ENCODE measurements at places on chromosomes 6 and 20.

GRCh38 chr6:134373282-134373922 is 55.5 kb upstream of the SGK1 start:
- DNase-seq, result no peak

DNA sequence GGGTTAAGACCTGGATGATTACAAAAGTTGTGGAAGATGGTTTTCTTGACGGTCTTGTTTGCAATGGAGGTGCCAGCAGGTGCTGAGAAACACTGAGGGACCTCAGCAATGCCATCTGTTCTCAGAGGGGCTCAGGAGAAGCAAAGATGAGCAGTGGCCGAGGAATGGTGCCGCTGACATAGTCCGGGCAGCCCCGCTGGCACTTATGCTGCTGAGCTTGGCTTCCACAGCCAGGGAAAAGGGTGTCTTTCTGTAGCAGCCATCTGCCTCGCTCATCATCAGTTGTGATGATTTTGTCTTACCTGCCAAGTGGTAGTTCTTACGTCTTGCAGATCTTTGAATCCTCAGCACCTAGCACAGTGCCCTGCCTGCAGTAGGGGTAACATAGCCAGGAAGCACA is 55.7 kb downstream of the PPP1R14C start:
- DNase-seq, result no peak

DNA sequence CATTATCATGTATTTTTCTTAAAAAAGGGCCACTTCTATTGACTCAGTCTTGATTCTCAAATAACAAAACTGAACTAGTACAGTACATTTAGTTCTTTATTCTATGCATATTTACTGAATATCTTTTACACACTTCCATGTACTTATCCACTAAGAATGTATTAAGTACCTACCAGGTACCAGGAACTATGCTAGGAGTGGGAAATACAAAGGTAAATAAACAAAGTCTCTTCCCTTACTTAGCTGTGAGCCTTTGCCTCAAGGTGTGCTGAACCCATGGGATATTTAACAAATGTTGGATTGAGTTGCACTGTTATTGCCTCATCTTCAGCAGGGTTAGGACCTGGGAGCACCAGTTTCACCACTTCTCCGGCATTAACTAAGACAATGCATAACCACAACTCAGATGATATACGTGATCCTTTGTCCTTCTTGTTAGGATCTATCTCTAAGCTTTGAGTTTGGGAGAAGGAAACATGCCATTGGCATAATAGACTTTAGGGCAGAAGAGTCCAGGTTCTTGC is 533.9 kb downstream of the TFAP2B start:
- no peak for DNase-seq

- DNase-seq, result no peak
Observed at GRCh38 chr6:164075981-164076615, 661.6 kb downstream of the QKI start.

- DNase-seq, result no peak
Observed at GRCh38 chr20:14955399-14955798, 618.0 kb upstream of the FLRT3 start.

DNA sequence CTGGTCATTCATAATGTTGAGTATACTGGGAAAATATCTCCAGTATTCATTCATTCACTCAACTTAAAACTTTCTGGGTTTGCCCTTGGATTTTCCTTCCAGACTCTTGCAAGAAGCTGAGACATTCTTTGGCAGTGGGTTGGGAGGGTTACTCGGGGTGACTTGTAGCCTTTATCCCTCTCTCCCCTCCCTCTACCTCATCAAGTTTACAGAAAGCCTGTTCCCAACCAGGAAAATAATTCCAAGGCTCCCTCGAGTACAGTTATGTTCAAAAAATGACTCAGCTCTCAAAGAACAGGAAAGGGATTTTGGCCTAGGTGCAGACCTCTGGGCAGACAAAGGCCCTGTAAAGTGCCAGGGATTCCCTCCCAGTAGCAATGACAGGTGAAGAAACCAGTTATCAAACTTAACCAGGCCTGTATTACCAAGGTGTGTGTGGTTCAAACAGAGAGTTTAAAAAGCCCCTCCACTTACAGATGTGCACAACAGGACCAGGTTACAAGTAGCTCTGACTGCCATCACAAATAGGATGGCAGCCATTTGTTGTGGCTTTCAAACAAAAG is 22.2 kb downstream of the FKBP1A start:
- no peak for DNase-seq

DNA sequence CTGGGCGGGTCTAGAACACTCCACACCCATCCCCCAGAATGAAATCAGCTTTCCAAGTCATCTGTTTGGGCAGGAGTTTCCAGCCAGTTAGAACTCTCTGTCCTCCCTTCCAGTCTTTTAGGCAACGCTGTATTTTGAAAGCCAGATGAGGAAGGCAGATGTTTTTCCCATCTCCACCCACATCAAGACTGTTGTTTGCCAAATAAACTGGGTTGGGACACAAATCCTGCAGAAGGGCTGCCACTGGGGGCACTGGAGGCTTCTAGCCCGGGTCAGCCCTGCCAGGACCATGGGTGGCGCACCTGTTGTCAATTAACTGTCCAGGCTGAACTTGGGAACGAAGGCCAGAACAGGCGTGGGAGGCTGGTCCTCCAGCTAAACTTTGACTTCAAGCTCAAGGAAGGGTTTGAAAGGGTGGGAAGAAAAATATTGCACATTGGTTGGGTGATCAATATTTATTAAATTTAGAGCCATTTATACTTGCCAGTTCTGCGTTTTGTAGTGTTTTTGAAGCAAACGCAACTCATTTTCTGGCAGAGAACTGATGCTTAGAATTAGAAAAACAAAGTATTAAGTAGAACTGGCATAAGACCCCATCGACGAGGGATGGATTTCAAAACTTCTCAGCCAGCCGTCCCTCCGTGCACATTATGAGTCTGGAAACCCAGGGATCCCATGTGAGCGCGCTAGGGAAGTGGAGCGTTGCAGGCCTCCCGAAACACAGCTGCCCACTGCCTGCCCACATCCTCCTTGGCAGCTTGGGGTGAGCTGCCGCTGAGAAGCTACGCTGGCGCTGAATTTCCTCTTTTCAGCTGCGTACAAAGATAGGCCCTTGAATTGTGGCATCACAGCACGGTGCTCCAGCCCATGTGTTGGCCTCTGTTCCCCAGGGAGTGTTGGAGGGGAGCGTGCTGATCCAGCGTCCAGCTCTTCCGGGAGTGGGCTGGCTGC is 297.4 kb downstream of the QKI start:
- DNase-seq, result peak; percentile 95

DNA sequence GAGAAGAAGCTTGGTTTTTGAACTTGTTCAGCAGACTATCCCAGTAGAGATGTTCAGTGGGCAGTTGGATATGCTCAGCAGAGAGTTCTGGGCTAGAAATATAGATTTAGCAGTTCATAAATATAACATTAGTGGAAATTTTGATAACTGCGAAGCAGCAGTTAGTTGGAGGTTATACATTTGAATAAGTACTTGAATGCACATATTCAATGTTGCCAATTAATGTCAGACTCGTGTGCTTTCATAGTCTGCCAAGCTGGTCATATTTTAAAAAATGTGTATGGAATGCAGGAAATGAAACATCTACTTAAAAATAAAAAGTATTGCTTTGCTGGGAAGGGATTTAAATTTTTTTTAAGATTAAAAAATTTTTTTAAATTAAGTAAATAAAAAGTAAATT is 92.5 kb upstream of the E2F3 start:
- DNase-seq, result no peak

DNA sequence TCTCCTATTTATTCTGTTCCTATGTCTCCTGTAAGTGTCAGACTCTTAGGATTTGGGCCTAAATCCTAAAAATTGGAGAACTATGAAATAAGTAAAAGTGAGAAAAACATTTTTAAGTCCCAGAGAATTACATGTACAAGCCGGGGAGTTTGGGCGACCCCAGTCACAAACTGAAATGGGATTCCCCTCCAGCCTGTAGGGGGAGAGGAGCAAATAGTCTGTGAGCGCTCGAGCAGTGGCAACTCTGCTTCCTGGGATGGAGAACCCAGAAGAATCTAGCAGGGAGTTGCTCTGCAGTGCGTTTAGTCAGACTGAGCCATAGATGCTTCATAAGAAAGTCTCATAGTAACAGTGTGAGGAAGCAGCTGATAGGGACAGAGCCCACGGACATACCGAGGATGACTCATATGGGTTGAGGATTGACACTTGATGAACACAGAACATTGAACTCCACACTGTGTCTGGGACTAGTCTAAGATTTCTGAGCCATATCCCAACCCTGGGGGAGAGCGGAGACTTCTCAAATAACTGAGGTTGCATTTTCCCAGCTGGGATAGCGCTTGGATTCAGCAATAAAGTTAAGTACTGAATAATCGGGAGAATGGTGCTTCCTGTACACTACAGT is 437.2 kb downstream of the BCKDHB start:
- DNase-seq, result no peak

GRCh38 chr6:106659859-106660258 is 30.5 kb downstream of the QRSL1 start:
- no peak for DNase-seq

DNA sequence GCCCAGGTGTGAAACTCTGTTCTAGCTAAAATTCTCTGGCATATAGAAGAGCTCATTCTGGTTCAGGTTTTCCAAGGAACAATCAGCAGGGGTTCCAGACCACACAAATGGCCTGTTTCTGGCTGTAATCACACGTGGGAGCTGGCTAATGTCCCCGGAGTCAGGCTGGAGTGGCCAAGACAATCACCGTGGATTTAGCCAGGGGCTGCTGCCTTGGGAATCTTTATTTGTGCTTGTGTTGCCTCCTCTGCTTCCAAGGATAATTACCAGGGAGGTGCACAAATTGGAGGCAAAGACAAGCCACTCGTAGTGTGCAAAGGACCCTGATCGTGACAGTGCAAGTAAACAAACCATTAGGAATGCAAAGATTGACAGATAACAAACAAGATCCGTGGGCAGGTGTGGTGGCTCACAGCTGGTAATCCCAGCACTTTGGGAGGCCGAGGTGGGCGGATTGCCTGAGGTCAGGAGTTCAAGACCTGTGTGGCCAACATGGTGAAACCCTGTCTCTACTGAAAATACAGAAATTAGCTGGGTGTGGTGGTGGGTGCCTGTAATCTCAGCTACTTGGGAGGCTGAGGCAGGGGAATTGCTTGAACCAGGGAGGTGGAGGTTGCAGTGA is 77.3 kb downstream of the KCNB1 start:
- no peak for DNase-seq

DNA sequence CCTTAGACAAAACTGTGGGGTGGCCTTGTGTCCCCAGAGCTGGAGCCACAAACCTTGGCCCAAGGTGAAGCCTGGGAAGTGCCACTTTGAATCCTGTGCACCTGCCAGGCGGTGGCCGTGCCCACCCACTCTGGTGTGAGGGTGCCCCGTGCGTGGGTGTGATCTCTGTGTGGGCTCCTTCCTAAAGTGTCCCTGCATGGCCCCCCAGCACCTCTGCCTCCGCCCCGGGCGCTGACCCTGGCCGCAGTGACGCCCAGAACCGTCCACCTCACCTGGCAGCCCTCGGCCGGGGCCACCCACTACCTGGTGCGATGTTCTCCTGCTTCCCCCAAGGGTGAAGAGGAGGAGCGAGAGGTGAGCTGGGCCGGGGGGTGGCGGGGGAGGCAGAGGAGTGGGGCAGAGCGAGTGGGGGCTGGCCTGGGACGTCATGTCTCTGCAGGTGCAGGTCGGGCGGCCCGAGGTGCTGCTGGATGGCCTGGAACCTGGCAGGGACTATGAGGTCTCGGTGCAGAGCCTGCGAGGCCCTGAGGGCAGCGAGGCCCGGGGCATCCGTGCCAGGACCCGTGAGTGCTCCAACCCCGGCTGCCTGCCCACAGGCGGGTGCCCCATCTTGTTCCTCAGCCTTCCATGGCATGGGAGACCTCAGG is 18.3 kb downstream of the COL20A1 start:
- DNase-seq, result no peak

DNA sequence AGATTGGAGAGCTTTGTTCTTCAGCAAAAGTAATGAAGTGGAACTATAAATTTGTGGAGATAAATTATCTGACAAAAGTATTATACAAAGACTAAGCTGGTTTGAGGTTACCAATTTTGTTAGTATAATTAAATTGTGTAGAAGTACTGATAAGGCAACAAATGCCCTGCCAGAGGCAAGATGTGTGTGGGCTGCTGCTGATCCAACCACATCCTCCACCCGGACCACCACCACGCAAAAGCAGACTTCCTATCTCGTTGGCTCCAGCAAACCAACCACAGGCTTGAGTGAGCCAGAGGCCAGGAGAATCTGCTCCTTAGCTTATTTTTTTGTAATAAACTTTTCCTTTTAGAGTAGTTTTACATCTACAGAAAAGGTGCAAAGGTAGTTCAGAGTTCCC is 1.1 kb upstream of the MYLK4 start:
- no peak for DNase-seq

GRCh38 chr20:43900496-43900895 is 14.2 kb upstream of the TOX2 start:
- DNase-seq, result no peak

DNA sequence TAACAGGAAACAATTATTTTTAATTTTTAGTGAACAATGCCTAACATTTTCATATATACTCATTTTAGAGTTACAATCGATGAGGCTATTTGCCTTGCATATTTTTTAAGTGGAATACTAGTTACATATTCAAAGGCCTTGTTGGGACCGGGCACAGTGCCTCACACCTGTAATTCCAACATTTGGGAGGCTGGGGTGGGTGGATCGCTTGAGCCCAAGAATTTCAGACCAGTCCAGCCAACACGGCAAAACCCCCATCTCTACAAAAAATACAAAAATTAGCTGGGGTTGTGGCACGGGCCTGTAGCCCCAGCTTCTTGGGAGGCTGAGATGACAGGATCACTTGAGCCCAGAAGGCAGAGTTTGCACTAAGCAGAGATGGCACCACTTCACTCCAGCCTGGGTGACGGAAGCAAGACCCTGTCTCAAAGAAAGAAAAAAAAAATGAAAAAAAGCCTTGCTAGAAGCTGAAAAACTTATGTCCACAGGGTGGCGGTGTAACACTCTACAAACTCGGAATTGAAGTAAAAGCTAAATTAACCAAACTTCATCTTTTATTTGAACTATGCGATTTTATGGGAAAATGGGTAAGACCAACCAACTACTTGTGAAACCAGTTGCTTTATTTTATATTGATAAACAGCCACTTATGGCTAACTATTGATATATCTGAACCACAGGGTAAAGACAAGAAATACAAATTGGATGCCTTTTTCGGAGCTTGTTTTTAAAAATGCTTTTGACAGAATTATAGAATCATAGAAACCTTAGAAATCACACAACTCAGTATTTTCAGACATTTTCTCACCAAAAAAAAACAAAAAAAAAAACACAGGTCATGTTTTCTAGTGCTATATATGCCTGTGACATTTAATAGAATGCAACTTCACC is 24.1 kb upstream of the ROS1 start:
- DNase-seq, result no peak
